BE2C (cell line): ENCODE measurements at places on chromosomes 11 and 22.

- no peak for DNase-seq
Observed at GRCh38 chr22:26609287-26609686, 8.5 kb downstream of the CRYBB1 start.

DNA sequence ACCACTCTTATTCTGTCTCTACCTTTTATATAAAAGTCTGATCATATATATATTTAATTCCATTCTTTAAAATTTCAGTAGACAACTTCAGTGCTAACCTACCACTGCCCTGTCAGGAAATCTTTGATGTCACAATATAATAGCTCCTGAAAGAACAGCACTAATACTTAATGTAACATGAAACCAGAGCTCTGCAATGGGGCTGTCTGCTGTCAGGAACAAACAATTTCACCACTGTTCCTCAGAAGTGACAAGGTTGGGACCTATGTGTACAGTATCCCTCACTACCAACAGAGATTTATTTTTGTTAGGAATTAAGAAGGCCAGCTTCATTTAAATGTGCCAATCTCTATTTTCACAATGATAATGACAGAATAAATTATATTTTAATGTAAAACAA is 165.5 kb upstream of the C11orf58 start:
- DNase-seq = no peak

GRCh38 chr11:111871693-111872161 is 346 bp upstream of the ALG9 start:
- DNase-seq = no peak

- DNase-seq = no peak
Observed at GRCh38 chr11:47641600-47642098, 710 bp downstream of the MTCH2 start.

GRCh38 chr22:22417495-22418162 is 90.9 kb downstream of the ZNF280B start:
- no peak for DNase-seq

GRCh38 chr11:72589802-72590761 is 84.1 kb downstream of the PDE2A start:
- peak; percentile 44 for DNase-seq

- DNase-seq = no peak
Observed at GRCh38 chr11:13984616-13985450, 22.3 kb downstream of the SPON1 start.

- no peak for DNase-seq
Observed at GRCh38 chr11:15655552-15655951, 540.8 kb downstream of the INSC start.

- no peak for DNase-seq
Observed at GRCh38 chr22:48125416-48125815, 1363.0 kb downstream of the TBC1D22A start.

- DNase-seq = no peak
Observed at GRCh38 chr11:113528982-113529381, 53.8 kb upstream of the DRD2 start.

GRCh38 chr22:41532908-41533825 is 11.1 kb downstream of the POLR3H start:
- peak; percentile 86 for DNase-seq

- DNase-seq = peak; percentile 55
Observed at GRCh38 chr22:37193629-37194191, 5.7 kb upstream of the C1QTNF6 start.

DNA sequence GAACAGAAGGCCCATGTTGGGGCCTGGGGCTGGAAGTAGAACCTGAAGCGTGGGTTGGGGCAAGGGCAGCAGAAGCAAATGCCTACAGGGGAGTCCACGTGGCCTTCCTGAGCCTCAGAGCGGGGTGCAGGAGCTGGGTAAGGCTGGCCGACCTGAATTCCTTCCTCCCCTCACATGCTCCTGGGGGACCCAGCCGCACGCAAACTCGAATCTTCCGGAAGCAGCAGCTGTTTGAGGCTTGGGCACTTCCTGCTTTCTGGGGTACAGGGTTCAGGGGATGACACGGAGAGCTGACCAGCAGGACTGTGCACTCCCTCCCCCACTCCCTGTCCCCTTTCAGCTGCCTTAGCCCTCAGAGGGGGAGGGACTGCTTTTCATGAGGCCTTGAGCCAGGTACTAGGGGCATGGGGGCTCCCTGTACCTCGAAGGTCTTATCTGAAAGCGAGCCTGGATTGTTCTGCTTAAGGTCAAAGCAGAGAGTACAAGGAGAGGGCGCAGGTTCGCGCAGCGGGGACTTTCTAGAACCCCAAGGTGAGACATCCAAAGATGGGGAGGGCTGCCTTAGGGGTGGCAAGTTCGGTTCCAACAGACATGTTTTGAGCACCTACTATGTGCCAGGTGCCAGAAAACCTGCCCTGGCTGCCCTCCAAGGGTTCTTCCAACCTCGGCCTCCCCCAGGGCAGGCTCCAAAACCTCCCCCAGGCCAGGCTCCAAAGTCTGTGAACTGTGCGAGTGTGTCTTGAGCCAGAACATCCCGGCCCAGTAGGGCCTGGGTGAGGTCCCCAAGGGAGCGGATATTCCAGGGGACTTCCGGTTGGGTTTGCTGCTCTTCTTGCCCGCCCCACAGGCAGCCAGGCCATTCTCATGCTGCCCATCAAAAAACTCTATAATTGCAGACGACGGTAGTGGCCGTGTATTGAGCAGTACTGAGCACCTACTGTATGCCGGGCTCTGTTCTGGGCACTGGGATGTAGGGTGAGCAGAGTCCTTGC is 1.7 kb downstream of the NCF4 start:
- no peak for DNase-seq

GRCh38 chr11:121514432-121515334 is 61.9 kb upstream of the SORL1-AS1 start:
- no peak for DNase-seq

- no peak for DNase-seq
Observed at GRCh38 chr22:27310966-27311697, 490.4 kb downstream of the MN1 start.

DNA sequence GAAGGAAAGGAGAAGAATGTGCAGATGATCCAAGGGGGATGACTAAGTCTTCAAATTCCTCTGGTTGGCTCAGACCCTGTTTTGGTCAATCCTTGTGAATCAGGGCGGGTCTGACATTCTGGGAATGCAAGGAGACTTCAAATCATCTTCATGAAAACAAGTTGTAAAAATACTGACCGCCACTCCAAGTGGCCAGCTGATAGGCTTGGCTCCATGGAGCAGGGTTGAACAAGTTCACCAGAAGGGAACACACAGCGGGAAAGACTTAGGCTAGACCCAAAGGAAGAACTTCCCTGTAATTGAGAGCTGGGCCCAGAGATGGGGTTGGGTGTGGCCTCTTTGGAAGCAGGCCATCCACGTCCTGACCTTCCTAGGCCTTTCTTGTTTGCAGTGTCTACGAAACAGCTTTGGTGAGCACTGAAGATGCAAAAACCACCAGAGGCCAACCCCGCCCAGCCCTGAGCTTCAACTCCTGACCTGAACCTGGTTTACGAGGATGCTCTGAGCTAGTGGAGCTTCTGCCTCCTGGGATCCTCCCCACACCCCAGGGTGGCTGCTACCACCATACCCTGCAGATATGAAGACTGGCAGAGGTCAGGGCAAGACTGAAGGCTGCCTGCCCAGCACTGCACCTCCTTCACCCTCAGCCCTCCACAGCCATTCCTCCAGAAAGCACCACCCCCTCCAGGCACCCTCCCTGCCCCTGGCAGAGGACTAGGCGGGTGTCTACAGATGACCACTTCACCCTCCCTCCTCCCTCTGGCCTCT is 26.1 kb downstream of the GDPD5 start:
- no peak for DNase-seq

DNA sequence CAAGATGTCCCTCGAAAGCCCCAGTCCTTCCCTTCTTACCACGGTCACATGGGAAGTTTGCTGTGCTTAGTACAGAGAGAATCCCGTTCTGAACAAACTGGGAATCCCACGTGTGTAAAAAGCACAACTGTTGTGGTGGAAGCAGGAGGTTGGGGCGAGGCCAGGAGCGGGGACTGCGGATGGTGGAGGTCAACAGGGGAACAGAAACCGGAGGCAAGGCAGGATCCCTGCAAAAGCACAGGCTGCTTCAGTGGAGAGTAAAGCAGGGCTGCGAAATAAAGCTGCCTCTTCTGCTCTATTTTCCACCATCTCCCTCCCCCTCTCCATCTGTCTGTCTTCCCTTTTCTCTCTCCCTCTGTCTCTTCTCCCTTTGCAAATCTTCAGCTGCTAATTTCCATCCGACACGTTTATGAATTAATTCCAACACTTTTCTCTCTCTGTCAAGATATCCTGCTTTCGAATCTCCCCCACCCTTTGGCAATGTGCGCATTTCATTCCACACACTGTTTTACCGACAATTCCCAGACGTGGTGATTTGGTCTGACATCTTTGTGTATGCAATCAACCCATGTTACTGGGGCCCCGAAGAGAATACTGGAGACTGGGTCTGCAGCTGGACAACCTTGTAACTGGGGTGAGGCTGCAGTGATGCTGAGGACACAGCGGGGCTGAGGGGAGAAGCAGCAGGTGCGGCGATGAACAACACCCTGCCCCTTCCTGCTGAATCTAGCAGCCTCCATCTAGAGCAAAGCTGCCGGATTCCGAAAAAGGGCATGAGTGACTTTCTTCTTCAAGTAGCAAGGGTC is 571.8 kb downstream of the OPCML start:
- no peak for DNase-seq

DNA sequence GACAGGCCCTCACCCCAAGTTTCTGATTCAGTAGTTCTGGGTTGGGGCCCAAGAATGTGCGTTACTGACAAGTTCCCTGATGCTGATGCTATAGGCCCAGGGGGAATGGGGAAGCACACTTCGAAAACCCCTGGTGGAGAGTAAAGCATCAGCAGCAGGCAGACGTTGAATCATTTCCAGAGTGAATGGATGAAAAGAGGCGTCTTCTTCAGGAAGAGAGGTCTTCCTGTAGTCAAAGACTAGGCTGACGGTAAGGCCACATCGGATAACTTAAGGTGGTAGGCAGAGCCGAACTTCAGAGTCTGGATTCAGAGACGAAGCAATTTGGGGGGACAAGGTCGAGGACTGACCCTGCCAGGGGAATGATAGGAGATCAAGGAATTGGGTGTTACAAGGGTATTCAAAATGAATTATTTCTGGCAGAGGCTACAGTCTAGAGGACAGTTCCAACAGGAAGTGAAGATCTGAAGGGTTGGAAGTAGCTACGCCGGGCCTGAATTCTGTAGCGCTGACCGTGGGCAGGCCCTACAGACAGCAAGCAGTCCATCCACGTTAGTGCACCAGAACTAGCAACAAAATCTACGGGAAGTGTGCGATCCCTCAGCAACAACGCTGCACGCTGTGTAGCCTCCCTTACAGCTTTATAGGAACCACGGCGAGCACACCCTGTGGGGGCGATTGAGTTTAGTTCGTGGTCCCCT is 862 bp upstream of the CENATAC start:
- DNase-seq = no peak

DNA sequence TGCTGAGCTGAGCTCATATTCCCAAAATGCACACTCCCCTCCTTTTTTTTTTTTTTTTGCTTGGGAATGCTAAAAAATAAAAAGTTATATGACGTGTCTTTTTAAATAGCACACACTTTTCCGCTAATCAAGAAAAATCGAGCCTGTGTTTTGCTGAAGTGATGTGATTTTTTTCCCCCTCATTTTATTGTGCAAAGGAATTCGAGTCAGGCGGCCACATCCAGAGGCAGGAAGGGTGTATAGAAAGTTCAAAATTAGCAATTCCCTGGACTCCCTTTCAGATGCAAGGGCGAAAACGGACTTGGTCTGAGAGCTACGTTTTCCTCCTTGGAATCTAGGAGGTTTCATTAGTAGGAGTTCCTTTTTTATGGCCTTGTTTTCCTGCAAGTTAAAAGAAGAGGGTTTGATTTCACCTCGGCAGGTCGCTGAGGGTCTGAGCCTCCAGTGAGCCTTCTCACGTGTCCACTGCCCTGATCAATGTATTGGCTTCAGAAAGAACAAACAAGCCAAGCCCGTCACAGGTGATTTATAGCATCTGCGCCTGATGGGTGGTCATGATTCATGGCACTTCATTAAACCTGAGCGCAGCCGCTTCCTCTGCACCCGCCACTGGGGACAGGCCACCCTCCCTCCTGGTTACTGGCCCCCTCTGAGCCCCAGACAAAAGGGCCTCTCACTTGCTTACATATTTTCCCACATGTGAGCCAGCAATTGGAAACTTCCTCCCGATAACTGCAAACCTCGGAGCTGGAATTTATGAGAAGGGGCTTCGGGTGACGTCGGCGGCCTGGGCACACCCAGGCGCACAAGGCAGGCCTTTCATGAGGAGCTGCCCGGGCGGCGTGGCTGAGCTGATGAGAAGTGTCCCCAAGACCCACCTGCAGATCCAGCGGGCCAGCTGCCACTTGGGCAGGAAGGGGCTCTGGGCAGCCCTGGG is 64.4 kb upstream of the LINC01488 start:
- no peak for DNase-seq

- DNase-seq = peak; percentile 1
Observed at GRCh38 chr11:3162410-3163240, 2.5 kb downstream of the OSBPL5 start.

GRCh38 chr11:10758957-10759356 is 7.9 kb downstream of the CTR9 start:
- DNase-seq = no peak

- DNase-seq = no peak
Observed at GRCh38 chr11:129298988-129299387, 76.7 kb upstream of the BARX2 start.

- DNase-seq = no peak
Observed at GRCh38 chr22:40001800-40002577, 7.2 kb downstream of the FAM83F start.

GRCh38 chr11:12064136-12064953 is 46.0 kb upstream of the MICAL2 start:
- no peak for DNase-seq

GRCh38 chr11:42462558-42463310 is 849.1 kb upstream of the API5 start:
- no peak for DNase-seq

GRCh38 chr11:119345685-119346084 is 820 bp downstream of the MFRP start:
- no peak for DNase-seq

DNA sequence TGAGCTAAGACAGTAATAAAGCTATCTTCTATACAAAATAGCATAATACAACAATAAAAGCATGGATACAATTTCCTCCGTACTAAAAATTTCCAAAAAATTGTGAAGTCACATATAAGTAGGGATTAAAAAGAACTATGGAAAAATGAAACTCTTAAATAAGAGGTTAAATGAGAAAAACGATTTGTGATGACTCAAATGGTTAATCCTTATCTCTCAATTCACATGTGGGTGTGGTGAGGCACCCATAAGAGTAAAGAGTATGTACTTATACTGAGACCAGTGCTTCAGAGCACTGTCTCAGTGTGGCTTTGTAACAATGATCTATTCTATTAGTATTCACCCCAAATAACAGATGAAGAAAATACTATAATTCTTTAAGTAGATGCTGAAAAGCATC is 25.0 kb upstream of the CCDC34 start:
- DNase-seq = no peak
